Stimulated activated CD8-positive, alpha-beta memory T cell treated with anti-CD3 and anti-CD28 coated beads, Interleukin-7, amount 100 ng/mL, for 1 hour (primary cell): ENCODE measurements at places on chromosomes 11 and 22.

DNA sequence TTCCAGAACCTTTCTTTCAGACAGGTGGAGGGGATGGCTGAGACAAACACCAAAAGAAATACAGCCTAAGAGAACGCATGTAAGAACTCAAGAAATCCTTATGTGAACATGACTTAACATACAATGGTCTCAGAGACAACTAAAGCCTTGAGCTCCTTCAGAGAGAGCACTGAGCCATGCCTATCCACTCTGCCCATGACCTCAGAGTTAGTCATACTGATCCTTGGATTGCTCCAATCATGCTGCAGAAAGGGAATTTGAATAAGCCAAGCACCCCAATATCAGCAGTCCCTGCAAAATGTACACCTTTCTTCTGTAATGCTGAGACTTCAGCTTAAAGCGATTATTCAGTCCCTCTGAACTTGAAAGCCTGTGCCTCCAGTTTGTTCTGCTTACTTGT lies 43.2 kb upstream of the CHKA start:
- DNase-seq = no peak

DNA sequence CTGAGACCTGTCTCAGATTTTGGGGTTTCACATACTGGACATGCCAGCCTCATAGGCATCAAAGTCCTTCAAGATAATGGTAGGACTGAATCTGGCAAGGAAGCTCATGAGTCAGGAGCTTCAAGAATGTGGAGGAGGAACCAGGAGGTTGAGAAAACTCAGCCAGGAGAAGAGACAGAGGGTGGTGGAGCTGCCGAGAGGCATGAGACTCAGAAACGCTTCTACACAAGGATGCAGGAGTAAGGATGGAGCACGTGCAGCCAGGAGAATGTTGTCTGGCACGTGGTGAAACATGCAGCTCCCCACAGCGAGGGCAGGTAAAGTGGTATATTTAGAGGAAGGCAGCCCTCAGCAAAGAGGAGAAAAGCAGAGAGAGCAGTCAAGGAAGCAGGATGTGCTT lies 148.7 kb upstream of the ISX start:
- DNase-seq = no peak

DNA sequence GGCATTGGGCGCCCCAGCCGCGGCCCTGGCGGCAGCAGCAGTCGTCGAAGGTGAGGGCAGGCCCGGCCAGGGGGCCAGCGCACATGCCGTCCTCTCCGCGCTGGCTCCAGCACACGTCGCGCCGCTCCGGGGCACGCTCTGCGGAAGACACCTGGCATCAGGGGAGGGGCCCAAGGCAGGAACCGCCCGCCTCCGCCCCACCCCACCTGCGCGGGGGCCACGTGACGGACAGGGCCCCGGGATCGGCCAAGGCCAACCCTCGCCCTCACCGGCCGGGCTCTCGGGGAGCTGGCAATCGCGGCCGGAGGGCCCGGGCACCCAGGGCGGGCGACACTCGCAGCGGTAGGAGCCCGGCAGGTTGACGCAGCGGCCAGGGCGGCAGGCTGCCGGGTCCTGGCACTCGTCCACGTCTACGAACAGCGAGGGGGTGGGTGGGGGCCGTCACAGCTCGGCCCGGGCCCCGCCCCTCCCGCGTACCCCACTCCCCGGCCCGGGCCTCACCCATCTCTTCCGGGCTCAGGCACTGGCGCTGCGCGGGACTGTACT lies 14.9 kb downstream of the SCYL1 start:
- DNase-seq = no peak

DNA sequence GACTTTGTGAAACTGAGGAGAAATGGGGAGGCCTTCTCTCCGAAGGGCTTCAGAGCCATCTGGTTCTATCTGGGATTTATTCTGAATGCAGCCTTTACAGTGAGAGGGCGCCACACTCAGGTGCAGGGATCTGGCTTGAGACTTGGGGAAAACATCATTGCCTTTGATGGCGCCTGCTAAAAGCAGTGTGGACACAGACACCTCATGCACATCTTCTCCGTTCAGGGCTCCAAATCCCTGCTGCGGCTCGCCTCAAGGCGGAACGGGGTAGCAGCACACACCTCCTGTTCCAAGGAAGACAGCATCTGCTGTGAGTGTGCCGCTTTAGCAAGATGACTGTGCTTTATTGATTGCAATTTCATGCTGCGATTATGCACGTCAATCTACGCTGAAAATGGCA lies 37.1 kb upstream of the OLFML1 start:
- DNase-seq = no peak
